ENCODE measurements at places on chromosomes 1 and 21.

GRCh38 chr1:101697072-101697471, 299.7 kb downstream of the OLFM3 start:
- no peak for DNase-seq

DNA sequence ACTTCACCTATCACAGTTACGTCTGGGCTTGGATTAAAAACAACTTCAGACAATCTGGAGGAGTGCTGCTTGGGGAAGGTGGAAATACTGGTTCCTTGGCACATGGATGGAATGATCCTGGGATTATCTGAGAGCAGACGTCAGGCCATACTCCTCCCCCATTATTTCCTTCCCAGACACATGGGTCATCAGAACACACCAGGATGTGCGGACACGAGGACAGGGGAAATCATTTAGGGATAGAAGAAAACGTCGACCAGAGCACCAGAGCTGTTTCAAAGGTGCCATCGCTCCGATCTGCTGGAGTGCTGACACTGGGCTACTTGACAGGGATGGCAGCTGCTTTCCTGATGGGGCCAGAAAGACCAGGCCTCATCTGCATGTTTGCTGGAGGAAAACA, 31.8 kb upstream of the ANGPTL7 start:
- no peak for DNase-seq

GRCh38 chr1:155981266-155982088, 3.1 kb upstream of the ARHGEF2 start:
- DNase-seq = no peak

- no peak for DNase-seq
These were observed 74.6 kb downstream of the COLGALT2 start for GRCh38 chr1:183962903-183963302.

DNA sequence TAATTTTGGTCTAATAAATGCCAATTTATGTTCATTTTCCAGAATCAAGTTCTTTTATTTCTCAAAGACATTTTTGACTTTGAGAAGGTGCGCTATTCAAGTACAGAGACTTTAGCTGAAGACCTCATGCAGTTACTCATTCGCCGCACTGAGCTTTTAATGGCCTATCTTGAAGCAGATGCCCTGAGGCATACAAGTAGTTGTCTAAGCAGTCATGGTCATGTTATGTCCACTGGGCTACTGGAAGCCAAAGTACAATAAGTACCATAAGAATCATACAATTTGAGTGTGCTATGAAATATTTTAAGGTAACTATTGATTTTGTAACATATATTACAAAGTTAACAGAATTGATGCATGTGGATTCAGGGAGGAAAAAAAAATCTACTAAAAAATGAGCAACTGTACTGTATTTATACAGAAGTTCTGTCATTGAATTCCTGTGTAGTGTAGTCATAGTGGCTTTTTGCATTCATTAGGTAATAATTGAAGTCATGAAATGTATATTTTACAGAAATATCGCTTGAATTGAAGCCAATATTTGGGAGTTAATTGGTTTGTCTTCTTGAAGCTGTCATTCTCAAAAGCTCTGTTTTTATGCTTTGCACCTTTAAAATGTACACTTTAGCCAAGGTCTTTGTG, 13.5 kb upstream of the NEXN start:
- DNase-seq = no peak

DNA sequence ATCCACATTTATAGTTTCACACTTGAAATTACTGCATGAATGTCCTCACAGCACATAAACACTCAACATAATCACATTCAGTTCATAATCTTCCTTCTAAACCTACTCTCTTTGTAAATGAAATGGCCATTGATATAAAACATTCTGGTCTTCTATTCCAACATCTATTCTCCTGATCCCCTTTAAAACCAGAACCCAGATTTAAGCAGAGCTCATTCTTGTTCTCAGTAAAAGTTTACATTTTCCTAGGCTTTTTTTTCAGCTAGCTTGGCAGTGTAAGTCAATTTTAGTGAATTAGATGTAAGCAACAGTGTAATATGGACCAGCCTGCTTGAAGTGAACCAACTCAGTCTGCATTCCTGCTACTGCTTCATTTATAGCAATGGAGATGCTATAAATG, 460.7 kb upstream of the RGS18 start:
- DNase-seq = no peak

DNA sequence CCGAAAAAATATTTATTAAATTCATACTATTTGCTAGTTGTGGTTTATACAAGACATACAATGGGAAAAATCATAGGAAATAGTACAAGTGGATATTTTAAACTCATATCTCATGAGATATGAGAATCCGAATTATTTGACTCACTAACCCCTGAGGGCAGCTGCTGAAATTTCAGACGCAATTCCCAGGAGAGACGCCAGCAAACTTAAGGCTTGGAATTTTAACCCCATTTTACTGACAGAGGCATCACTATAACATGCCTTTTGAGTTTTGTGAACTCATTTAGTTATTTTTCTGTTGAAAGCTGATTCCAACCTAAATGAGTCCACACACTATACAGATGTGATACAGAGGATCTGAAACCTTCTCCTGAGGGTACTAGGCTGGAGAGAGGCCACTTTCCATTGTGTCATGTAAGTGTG, 5.9 kb upstream of the MROH9 start:
- DNase-seq = no peak

- no peak for DNase-seq
These were observed 280.7 kb downstream of the LMX1A start for GRCh38 chr1:165075725-165076370.

DNA sequence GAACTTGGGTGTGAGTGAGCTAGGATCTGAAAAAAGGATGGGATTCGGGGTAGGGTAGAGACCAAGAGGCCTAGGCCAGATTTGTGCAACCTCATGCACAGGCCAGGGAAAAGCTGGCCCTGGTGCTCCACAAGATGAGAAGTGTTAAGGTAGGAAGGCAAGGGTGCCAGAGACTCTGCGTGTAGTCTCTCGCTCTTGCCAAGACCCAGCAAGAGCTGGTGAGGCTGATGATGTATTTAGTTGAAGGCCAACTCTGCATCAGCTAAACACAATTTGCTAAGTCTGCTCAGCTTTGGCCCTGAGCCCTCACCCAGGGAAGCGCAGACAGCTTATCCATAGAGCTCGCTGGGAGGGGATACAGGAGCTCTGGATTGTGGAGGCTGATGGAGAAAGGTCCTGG, 26.6 kb upstream of the SOX13 start:
- DNase-seq = no peak

GRCh38 chr1:192629612-192630011, 6.3 kb upstream of the RGS13 start:
- no peak for DNase-seq

GRCh38 chr1:43377831-43378230, 10.0 kb upstream of the ELOVL1 start:
- no peak for DNase-seq

DNA sequence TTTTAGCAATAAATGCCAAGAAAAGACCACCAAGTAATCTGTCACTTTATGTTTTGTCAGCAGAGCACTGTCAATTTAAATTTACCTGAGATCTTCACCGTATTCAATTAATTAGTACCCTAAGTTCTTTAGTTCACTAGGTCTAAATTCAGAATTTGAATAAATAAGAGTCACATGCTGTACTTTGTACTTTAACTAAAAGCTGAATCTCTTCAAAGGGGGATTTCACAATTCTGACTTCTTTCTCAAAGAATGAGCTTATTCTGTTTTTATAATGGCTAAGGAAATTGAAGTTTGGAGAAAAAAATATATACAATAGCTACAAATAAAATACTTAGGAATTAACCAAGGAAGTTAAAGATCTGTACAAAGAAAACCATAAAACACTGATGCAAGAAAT, 2.1 kb upstream of the GNG5 start:
- no peak for DNase-seq

DNA sequence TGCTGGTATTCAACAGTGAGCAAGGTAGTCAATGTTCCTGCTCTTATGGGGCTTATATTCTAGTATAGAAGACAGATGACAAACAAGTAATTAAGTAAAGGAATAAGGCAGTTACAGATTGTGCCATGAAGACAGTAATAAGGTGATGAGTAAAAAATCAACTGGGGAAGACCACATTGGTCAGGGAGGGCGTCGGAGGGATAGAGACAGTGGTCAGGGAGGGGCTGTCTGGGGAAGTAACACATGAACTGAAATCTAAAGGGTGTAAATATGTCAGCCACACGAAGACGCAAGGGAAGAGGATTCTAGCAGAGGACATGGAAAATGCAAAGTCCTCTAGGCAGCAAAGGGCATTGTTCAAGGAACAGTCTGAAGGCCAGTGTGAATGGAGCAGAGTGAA, 10.1 kb downstream of the IL12RB2 start:
- no peak for DNase-seq
